ENCODE measurements at places on chromosomes 1 and 21.

- DNase-seq, result no peak
Observed at GRCh38 chr1:40985161-40985560, 5.7 kb downstream of the CTPS1 start.

DNA sequence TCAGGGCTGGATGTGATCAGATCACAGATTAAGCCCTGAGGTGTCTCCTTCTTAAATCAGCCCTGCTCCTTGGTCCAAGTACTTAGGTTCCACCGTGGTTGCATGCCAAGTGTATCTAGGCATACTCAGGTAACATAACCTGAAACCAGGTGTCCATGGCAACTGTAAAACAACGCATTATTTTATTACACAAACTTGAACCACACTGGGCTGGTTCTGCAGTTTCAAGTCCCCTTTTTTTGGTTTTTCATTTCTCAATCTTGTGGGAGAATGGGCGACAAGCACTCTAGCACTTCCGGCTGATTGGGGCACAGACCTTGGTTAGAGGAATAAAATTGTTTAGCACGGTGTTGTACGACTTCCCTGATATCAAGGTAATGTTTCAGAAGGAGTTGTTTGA is 65.2 kb downstream of the GBP6 start:
- DNase-seq, result no peak

DNA sequence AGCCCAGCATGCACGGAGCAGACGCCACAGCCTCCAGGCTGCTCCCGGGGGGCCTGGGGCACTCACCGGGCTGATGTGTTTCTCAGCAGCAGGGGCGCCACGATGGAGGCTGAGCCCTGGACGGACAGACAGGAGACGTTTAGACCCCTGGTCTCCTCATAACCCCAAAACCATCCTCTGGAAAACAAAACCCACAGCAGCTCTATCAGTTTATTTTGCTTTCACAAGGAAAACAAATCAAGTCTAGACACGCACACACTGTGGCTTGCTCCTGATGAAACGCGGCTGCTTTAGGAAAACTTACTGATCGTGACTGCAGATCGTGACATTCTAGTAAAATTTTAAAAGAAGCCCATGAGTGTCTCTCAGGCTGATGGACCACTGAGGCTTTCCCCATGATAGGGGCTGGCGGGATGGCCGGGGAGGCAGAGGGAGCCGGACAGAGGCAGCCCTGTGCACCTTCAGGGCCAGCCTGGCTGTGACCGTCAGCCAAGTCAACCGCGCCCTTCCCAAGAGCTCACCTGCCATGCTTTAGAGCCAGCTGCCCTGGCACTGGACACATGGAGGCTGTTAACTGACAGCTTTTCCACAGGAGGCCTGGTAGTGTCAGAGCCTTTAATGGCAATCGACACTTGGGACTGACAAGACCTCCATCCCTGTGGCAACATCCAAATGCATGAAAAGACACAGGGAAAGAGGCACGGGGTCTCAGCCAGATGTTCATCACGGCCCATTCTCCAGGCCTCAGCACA is 5.2 kb downstream of the POFUT2 start:
- DNase-seq, result no peak

- no peak for DNase-seq
Observed at GRCh38 chr1:48645883-48646282, 130.8 kb downstream of the BEND5 start.

- no peak for DNase-seq
Observed at GRCh38 chr21:32308696-32309095, 10.0 kb downstream of the MRAP start.

- no peak for DNase-seq
Observed at GRCh38 chr1:200452850-200453552, 43.2 kb upstream of the ZNF281 start.

DNA sequence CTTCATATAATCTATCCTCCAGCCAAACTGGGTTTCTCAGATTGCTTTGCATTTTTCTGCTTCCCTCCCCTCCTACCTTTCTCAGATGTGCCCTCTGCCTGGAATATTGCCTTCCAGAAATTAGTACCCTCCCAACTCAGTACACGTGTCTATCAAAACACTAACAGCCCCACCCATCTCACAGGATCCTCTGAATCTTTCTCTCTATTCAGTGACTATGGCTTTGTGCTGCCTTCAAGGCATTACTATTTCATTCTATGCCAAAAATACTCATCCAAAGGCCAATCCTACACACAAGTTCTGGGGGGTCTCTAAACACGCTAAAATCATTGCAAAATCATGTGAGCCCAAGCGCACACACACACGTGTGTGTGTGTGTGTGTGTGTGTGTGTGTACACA is 58.4 kb downstream of the ZNF281 start:
- DNase-seq, result no peak

DNA sequence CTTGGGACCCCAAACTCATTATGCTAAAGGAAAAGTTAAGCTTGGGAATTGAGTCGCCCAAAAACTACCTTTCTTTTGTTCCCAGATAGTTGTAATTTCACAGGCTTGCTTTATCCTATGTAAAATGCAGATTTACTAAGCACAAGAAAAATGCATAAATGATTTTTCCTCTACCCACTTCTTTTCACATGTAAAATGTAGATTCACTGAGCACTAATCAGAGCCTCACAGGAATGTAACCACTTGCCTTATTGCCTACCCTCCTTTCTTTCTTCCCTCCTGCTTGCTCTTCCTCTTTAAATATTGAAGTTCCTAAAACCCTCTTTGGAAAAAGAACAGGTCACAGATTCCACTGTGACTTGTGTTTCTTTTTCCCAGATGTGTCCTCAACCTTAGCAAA is 18.3 kb downstream of the CAPN8 start:
- DNase-seq, result no peak

DNA sequence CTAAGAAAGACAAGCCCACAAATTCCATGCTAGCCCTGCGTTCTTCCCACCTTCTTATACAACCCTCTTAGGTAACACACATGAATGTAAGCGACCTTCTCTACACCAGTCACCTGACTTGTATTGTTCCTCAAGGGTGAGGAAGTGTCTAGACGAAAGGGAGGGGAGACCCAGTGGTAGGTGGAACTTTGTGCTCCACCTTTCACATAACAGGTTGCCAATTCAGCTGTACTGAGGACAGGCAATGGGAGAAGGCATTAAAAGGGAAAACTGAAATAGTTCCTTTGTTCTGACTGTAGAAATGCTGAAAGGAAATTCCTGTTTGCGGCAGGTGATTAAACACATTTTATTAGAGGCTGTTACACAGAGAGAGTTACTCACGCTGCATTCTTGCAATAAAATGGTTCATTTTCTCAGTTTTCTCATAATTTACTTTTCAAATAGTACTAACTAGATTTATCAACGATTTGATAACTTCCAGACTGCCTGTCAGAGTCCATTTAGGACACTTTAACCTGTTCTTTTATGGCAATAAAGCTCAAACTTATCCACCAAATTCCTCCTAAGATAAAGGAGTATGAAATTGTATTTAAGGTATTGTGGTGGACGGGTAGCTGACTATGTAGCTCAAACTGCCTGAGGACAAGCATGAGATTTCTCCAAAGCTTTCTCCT is 17.8 kb upstream of the CHRM3 start:
- DNase-seq, result peak; percentile 6

- DNase-seq, result no peak
Observed at GRCh38 chr1:157994704-157995582, 1.5 kb downstream of the KIRREL1 start.

DNA sequence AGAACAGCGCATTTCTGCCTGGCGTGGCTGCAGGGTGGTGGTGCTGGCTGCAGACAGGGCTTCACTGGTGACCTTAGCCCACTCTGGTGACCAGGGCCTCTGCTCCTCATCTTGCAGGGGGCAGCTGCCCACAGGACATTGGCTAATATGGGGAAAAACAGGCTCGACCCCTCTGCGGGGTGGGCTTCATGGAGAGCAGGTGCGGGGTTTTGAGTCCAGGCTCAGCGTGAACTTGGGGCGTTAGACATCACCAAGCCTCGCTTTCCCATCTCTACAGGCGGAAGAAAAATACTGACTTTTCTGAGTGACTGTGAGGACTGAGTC is 24.4 kb downstream of the LHX4 start:
- no peak for DNase-seq

DNA sequence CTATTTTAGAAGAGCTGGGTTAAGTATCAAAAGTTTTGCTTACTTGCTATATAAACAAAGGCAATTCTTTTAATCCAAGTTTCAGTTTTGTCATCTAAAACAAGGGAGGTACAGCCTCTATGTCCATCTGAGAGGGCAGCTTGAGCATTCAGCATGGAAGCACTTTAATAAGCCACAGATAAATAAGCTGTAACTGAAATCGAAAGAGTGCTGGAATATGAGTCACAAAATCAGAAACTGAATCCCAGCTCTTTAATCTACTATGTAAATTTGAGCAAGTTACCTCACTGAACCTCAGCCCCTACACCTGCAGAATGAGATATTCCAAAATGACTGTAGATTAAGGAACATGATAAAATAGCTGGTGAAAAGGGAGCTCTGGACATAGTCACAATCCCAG is 80.0 kb upstream of the HP1BP3 start:
- no peak for DNase-seq

GRCh38 chr21:26836528-26836927 is 8.7 kb downstream of the ADAMTS1 start:
- no peak for DNase-seq

GRCh38 chr1:198435056-198435455 is 105.4 kb downstream of the ATP6V1G3 start:
- no peak for DNase-seq

- DNase-seq, result peak; percentile 91
Observed at GRCh38 chr1:203172184-203173010, 3.2 kb downstream of the MYBPH start.

DNA sequence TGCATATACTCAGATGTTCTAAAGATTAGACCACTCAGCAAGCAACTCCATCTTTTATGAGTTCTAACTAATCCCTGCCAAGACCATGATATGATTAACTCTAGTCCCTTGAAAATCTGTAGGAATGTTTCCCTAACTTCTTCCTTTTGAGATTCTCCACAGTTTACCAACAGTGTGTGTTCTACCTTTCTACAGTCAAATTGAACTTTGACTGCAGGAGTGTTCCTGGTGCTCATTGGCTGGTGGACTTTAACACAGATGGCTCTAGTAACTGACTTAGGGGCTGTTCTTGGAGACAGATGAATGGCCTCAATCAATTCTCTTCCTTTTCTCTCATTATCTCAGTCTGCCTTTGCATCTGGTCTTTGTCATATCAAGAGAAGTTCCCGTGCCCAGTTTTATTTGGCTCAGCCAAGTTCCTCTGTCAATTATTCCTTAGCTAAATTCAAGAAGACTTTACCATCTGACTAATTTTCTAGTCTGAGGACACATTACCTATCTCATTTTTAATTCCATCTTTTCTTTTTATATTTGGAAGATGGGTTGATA is 643.9 kb upstream of the CAMK1G start:
- no peak for DNase-seq

DNA sequence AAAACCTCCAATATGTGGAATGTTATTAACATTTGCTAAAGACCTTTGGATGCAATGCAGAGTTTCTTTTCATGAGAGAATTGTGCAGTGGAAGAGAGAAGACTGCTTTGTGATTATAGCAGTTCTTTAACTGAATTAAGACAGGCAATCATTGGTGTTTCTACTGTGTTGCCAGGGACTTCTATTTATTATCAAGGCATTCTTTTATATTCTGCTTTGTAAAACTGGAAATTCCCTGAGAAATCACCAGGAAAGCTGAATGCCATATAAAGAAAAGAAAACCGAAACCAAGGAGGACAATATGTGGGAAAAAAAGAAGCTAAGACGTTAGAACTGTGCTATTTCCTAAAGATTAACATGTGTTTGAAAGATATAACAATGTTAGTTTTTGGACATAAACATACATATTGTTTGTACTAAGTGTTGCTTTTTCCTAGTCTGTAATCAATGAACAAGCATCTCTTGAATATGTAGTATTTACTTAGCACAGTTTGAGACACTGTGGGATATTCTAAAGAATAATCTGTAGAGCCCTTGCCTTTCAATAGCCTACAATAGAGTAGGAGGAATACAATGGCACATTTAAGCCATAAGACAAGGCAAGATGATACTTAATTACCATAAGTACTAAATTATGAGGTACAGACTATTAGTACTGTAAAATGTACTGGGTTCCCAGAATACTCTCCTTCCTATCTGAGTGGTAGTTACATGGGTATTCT is 47.1 kb downstream of the EXTL2 start:
- DNase-seq, result no peak

DNA sequence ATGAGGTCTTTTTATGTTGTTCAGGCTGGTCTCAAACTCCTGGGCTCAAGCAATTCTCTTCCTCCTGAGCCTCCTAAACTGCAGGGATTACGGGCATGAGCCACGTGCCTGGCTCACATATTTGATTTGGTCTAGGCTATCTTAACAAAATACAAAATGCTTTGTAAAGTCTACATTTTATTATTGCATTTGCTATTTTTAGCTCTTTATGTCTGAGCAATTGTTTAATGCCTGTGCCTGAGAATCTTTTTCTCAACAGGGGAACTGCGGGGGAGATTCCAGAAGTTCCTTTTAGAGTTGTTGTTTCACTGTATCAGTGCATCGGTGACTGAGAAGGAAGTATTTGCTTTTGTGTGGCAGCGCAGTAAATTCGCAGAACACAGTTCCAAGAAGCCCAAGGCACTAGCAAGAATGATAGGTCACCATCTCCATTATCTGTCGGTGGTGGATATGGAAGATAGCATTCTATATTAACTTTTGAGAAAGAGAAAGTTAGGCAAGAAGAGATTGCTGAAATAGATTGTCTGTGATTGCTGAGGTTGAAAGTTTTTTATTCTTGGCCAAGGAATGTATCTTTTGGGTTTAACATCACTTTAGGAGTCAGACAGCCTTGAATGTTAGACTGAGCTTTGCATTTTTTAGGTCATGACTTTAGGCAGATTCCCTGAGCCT is 167.3 kb downstream of the PDE4B start:
- DNase-seq, result no peak

DNA sequence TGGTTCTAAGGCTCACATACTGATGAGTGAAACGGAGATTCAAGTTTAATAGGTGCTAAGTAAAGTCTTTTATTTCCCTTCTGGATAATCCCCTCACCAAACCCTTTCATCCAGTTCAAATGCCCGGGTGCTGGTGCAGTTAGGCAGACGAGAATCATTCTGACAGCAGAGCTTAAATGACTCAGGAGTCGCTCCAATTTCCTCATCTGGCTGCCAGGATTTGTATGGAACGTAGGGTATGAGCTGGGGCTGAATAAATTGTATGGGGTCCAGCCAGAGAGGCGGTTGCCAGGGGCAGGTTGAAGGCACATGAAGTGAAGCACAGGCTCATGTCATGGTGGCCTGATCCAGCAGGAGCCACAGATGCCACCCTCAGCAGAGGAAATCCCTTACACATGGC is 76.0 kb downstream of the PAPPA2 start:
- DNase-seq, result no peak

DNA sequence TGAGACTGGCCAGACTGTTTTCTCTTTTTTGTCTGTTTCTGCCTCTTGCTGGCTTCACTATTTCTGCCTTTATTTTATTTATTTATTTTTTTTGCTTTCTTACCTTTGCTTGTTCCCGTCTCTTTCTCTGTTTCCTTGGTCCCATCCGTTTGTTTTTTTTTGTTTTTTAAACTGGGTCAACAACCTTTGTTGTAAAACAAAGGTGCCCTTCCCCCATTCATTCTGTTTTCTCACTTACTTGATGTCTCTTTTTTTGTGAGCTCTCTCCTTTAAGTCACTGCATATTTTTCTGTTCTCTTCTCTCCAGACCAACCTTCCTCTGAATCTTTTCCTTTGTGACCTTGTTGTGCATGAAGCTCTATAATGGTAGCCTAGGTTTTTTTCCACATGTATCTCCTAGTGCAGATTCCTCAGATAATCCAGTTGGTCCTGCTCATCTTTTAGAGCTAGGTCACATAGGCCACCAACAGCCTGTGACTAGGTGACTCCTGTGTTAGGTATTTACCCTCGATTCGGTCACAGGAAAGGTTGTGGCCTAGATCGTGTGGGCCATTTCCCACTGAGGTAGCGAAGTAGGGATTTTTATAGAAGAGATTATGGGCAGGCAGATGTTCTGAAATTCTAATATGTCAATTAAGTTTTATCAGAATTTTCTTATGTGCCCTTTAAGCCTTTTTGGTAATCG is 15.9 kb downstream of the GNAI3 start:
- no peak for DNase-seq

Measured in Calu3 (cell line).